CD4-positive, alpha-beta T cell (primary cell): ENCODE measurements at places on chromosomes 7 and 10.

DNA sequence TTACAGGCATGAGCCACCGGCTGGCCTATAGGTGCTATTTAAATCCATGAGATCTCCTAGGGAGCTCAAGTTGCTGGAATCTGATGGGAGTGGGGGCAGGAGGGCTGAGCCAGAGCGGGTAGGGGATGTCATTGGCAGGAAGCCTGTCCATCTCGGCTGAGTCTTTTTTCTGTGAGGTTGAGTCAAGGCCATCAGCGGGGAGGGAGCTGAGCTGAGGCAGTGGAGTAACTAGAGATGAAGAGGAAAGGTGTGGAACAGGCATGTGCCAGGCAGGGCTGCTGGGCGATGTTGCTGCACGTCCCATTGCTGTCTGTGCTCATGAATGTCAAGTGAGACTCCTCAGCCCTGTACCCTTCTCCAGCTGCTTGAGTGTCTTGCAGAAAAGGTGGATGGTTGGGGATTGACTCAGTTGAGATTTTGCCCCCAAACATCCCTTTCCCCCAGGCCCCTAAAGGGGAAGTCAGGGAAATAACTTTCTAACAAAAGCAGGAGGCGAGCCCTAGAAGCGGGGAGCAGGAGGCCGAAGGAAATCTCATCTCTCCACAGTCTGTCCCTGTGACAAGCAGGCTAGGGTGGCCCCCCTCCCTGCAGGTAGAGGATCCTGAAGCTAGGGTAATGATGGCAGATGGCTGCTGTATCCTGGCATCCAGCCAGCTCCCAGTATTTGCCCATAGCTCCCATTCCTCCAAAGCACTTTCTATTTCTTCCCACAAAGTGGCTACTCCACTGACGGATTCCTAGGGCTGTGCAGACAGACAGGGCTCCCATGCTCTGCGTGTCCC is 5.4 kb downstream of the ATP6V1F start:
- no peak overlapping the region for H3K4me3 ChIP-seq
- peaks cover 3% of the 10 kb centered on the region for H3K27me3 ChIP-seq
- no peak for DNase-seq
- peaks cover 34% of the 10 kb centered on the region for H3K4me1 ChIP-seq

- H3K27ac ChIP-seq: no peak overlapping the region
- peaks cover 17% of the 10 kb centered on the region for H3K27me3 ChIP-seq
- H3K36me3 ChIP-seq: no peaks in the 10 kb centered on the region
- DNase-seq: no peak
- H3K4me1 ChIP-seq: peaks cover 7% of the 10 kb centered on the region
Observed at GRCh38 chr10:110175406-110175805, 32.0 kb upstream of the MXI1 start.

- H3K27me3 ChIP-seq: no peaks in the 10 kb centered on the region
- H3K4me1 ChIP-seq: no peaks in the 10 kb centered on the region
- DNase-seq: no peak
- no peak overlapping the region for H3K4me3 ChIP-seq
- no peak overlapping the region for H3K27ac ChIP-seq
Observed at GRCh38 chr10:34916314-34916713, 101.2 kb upstream of the PARD3 start.

DNA sequence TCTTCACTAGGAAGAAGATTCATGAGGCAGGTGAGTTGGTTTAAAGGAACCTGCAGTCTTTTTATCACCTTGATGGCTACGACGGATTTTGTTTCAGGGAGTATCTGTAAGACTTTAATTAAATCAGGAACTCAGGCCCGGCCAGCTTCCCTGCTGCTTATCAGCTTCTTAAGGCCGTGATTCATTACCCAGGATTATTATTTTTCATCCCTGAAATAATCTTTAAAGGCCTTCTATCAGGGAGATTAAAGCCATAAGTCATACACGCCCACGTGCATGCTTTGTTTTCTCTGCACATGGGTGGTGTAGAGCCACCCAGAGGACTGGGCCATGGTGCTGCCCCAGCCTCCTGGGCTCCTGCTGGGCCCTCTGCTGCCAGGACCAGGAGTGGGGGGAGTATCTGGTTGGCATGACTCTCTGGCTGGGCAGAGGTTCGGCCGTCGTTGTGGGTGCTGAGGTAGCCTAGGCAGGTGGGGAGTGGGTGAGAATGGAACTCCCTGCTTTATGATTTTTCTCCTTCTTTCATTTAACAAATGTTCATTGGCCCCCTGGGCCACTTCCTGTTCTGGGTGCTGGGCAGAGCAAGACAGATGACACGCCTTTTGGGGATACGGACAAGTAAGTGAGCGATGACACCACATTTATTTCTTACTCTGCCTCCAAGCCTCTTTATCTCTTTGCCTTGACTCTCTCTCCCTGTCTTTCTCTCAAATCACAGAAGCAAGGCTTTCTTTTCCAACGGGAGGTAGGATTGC is 39.0 kb upstream of the PCBD1 start:
- no peak overlapping the region for H3K27ac ChIP-seq
- H3K27me3 ChIP-seq: no peaks in the 10 kb centered on the region
- H3K36me3 ChIP-seq: no peaks in the 10 kb centered on the region
- H3K4me3 ChIP-seq: no peak overlapping the region

DNA sequence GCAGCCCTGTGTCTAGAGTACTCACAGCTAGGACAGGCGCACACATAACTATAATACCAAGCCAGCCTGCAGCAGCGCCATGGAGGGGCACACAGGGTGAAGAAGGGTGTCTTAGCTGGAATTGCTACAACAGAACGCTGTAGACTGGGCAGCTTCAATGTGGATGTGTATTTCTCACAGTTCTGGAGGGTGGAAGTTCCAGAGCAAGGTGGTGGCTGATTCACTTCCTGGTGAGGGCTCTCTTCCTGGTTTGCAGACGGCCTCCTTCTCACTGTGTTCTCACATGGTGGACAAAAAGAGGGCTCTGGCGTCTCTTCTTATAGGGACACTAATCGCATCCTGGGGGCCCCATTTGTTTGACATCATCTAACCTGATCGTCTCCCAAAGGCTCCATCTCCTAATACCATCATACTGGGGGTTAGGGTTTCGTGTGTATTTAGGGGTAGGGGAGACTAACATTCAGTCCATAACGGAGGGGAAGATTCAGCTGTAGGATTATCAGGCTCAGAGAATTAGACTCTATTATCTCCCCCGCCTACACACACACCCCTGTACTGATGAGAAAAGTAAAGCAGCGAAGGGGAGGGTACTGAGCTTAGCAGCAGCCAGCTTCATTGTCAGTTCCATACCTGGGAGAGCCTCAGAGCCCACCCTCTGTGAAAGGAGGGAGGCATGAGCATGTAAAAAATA is 289.1 kb downstream of the CCDC3 start:
- no peak overlapping the region for H3K27ac ChIP-seq
- no peaks in the 10 kb centered on the region for H3K27me3 ChIP-seq
- no peaks in the 10 kb centered on the region for H3K4me1 ChIP-seq
- H3K4me3 ChIP-seq: no peak overlapping the region
- H3K36me3 ChIP-seq: no peaks in the 10 kb centered on the region

GRCh38 chr10:17256627-17257026 is 28.6 kb downstream of the VIM start:
- H3K27me3 ChIP-seq: no peaks in the 10 kb centered on the region
- H3K27ac ChIP-seq: no peak overlapping the region
- no peak overlapping the region for H3K4me3 ChIP-seq
- no peak for DNase-seq

DNA sequence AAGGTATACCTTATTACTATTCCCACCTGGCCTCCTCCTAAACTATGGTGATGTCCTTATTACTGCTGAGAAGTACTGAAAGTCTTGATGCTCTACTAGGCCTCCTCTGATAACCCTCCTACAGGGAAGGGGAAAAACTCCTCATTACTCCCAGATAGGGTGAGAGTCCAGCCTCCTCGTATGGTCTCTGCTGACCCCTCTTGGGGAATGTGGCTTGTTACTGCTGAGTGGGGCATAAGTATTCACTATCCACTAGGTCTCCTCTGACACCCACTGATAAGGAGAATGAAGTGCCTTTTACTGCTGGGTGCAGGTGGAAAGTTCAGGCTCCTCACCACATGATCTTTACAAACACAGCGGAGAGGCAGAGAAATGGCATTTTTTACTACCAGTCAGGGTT is 222.9 kb downstream of the CHRM2 start:
- no peak overlapping the region for H3K4me3 ChIP-seq
- no peaks in the 10 kb centered on the region for H3K36me3 ChIP-seq
- no peak for DNase-seq
- no peaks in the 10 kb centered on the region for H3K4me1 ChIP-seq
- H3K27ac ChIP-seq: no peak overlapping the region

- H3K4me3 ChIP-seq: no peak overlapping the region
- H3K27ac ChIP-seq: no peak overlapping the region
- peaks cover 10% of the 10 kb centered on the region for H3K27me3 ChIP-seq
Observed at GRCh38 chr10:125166658-125167057, 6.3 kb upstream of the CTBP2 start.

- DNase-seq: peak; percentile 83
- H3K4me1 ChIP-seq: peaks cover 95% of the 10 kb centered on the region
- peak overlapping the region; percentile 95 for H3K27ac ChIP-seq
- H3K36me3 ChIP-seq: peaks cover 3% of the 10 kb centered on the region
- H3K27me3 ChIP-seq: no peaks in the 10 kb centered on the region
Observed at GRCh38 chr7:44637788-44638594, 31.6 kb downstream of the OGDH start.

DNA sequence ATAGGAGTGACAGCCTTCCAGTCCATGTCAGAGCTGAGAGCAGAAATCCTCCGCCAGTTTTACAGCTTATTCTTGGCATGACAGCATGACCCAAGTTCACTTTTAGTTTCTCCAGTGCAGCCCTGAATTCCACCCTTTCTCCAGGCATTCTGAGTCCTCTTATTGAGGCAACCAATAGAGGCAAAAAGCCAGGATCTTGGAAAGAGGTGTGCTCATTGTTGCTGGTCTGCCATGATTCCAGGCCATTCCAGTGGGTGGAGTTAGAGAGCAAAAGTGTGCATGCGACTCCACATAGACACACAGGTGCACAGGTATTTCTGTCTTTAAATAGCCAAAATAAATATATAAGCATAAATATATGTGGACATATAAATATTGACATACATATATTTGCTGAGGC is 224.7 kb upstream of the ADARB2 start:
- no peaks in the 10 kb centered on the region for H3K4me1 ChIP-seq
- no peak overlapping the region for H3K27ac ChIP-seq
- no peak overlapping the region for H3K4me3 ChIP-seq

- no peaks in the 10 kb centered on the region for H3K27me3 ChIP-seq
- no peaks in the 10 kb centered on the region for H3K36me3 ChIP-seq
- no peak overlapping the region for H3K4me3 ChIP-seq
- no peak for DNase-seq
Observed at GRCh38 chr10:132627666-132628531, 90.3 kb downstream of the INPP5A start.

DNA sequence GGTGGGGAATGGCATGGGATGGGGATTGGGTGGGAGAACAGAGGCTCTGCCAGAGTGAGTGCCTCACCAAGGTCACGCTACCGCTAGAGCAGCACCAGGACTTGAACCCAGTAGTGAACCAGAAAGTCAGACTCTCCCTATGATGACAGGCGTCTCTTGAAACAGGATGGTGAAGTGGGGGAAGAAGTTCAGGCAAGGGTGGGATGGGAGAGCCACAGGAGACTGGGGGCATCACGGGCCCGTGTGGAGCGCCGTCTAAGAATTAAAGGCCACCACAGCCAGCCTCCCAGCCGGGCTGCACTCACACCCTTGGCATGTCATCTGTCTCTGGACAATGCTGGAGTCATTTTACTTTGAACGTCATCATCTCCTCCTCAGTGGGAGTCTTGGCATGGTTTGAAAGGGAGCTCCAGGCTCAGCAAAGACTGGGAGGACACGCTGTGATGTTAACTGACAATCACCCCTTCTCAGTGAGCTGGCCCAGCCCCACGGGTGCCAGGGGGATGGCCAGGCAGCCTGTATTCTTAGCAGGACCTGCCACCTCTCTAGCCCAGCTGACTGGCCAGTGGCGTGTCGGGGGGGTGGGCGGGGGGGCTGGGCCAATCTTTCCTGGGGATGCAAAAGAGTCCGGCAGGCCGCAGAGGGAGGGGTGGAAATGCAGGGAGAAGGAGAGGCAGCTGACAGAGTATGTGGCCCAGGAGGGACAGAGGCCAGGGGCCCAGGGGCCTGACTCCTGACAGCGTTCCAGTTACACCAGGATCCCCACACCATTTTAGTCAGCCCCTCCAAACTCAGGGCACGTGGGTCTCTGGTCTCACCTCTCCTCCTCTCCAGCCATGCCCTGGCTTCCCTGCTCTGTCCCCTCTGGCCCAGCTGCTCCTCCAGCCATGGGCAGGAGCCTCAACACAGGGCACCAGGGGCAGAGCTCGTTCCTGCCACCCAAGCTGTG is 96.2 kb downstream of the VOPP1 start:
- H3K4me3 ChIP-seq: no peak overlapping the region
- DNase-seq: no peak
- H3K4me1 ChIP-seq: peaks cover 75% of the 10 kb centered on the region
- H3K27me3 ChIP-seq: no peaks in the 10 kb centered on the region
- peaks cover 17% of the 10 kb centered on the region for H3K36me3 ChIP-seq
- H3K27ac ChIP-seq: peak overlapping the region; percentile 66

- no peaks in the 10 kb centered on the region for H3K4me1 ChIP-seq
- no peak overlapping the region for H3K27ac ChIP-seq
- H3K27me3 ChIP-seq: no peaks in the 10 kb centered on the region
- no peak overlapping the region for H3K4me3 ChIP-seq
- DNase-seq: no peak
Observed at GRCh38 chr7:131254211-131254610, 73.5 kb upstream of the MKLN1 start.

- H3K4me1 ChIP-seq: no peaks in the 10 kb centered on the region
- no peak overlapping the region for H3K27ac ChIP-seq
- no peaks in the 10 kb centered on the region for H3K36me3 ChIP-seq
- DNase-seq: no peak
- H3K27me3 ChIP-seq: no peaks in the 10 kb centered on the region
Observed at GRCh38 chr7:19853261-19853832, 79.9 kb upstream of the TMEM196 start.

DNA sequence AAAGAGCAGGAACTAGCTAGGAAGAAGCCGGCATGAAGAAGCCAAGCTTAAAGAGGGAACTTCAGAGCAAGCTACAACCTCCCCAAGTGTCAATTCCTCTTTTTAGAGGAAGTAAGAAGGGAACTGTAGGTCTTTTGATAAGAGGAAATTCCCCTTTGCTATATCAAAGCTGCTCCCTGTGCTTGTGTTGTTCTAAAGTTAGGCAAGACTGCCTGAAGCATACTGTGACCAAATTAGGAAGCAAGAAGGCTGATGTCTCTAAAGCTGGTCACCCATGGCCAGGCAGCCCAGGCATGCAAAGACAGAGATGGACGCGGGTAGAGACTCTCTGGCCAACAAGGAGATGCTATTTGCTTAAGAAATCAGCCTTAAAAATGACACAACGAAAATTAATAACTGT is 87.9 kb downstream of the RNF216 start:
- H3K27me3 ChIP-seq: no peaks in the 10 kb centered on the region
- peaks cover 95% of the 10 kb centered on the region for H3K4me1 ChIP-seq
- H3K27ac ChIP-seq: peak overlapping the region; percentile 67
- peak overlapping the region; percentile 54 for H3K4me3 ChIP-seq
- peak; percentile 72 for DNase-seq
- H3K36me3 ChIP-seq: peaks cover 11% of the 10 kb centered on the region

- H3K27ac ChIP-seq: no peak overlapping the region
- peak; percentile 15 for DNase-seq
Observed at GRCh38 chr7:37284805-37285231, 163.8 kb downstream of the ELMO1 start.
